Right lung (tissue), 10 donors: ENCODE measurements at places on chromosomes 7 and 10. TPM values are rescaled to one million over a fixed set of nuclear protein-coding genes. Genes with fewer than 3 reads are reported as not detected.

DNA sequence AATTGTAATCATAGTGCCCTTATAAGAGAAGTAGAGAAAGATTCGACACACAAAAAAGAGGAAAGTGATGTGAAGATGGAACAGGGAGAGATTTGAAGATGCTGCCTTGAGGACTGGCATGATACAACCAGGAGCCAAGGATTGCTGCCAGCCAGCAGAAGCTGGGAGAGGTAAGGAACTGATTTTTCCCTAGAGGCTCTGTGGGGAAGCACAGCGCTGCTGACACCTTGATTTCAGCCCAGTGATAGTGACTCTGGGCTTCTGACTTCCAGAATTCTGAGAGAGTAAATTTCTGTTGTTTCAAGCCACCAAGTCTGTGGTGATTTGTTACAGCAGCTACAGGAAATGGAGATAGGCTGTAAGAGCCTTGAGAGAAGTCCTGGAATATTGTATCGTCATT is 98.2 kb downstream of the RAB11FIP2 start:
- DNase-seq = no peak

OPALIN gene
- polyA plus RNA-seq = not detected

DNA sequence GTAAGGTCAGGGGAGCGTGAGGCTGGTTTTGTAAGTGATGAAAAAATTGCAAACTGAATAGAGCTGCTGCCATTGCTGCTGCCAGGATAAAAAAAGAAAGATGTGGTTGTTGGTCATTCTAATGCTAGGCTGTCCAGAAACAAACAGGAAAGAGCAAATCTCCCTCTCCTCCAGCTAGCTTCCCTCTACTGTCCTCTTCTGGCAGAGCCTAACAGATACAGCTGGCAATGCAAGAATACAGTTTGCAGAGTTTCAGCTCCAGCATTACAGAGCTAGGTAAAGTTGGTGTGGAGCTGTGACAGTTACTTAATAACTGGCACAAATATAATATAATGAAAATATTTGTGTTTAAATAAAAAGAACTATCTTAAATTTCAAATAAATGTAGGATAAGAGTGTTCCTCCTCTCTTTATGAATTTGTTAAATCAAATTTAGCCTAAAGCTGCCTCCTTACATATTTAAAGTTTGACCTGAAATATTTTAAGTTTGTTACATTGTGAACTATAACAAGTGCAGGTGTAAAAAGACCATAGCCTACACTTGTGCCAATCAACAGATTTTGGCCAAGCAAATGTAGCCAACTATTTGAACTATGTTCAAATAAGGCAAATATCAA is 407.7 kb downstream of the SH2D4B start:
- peak; percentile 9 for DNase-seq

DNA sequence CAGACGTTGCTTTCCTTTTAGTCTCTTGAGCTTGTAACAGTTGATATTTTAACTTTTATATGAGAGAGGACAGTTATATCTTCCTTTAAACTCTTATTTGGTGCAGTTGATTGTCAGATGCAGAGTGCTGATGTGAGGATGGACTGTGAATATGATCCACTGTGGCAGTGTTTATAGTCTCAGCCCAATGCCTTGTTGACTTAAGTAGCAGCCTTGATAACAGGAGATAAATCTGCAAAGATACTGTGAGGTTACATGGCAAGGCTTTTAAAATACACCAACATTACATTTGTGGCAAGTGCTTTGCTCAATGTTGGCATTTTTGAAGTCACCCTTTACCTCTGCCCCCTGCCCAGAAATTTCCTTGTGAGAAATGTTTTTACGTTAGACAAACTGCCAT is 206.7 kb downstream of the AUTS2 start:
- DNase-seq = no peak

DNA sequence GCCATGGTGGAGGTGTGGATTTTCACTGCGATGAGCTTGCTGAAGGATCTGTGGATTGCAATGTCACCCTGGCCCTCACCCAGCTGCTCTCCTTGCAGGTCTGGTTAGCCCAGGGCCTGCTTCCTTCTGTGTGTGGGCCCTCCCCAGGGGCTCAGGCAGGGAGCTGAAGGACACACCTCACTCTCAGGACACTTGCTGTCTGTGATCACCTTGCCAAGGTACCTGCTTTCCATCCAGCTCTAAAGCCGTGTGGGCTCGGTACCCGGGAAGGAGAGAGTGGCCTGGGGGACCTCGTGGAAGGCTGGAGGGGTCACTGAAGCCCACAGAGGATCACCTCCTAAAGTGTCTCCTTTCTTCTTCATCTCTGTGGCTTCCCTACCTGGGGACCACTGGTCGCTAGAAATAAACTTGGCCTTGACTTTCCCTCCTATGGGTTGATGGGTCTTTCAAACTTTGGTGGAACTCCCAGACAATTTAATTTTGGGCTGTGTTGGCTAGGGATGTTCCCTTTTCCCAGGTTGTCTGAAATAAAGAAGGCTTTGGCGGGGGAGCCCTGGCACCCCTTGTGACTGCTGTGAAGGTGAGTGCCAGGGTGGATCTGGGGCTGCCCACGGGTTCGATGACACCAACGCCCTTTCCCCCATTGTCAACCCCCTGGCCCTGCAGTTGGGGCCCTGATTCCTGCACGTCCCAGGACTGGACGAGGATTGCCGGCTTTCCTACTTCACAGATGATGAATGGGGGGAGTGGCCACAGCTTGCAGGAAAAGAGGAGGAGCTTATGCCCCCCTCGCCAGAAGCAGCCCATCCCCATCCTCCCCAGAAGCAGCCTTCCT is 331.0 kb downstream of the ADARB2 start:
- no peak for DNase-seq

HPSE2 gene
- 13.8 TPM for polyA plus RNA-seq

GRCh38 chr10:20466731-20467130 is 430.4 kb downstream of the NEBL start:
- DNase-seq = no peak
